ENCODE measurements at places on chromosomes 16 and 17.

- peaks cover 58% of the 10 kb centered on the region for H3K4me1 ChIP-seq
- H3K36me3 ChIP-seq, result peaks cover 19% of the 10 kb centered on the region
- H3K4me3 ChIP-seq, result peak within 1 kb of the TSS; percentile 65
- peak within 1 kb of the TSS; percentile 94 for H3K27ac ChIP-seq
- no peak for DNase-seq
- H3K27me3 ChIP-seq, result no peaks in the 10 kb centered on the region
Measured at GRCh38 chr16:29820271-29820701, at the start of gene MVP. MVP (plus strand) TSS chr16:29820462; CDS start chr16:29830550, 10,088 bp downstream.

GRCh38 chr17:77140878-77141767, at the start of gene SEC14L1:
SEC14L1 (plus strand) TSS chr17:77140969; CDS start chr17:77143597, 2,628 bp downstream.
- H3K27ac ChIP-seq, result peak within 1 kb of the TSS; percentile 83
- peak within 1 kb of the TSS; percentile 69 for H3K4me3 ChIP-seq
- H3K27me3 ChIP-seq, result no peaks in the 10 kb centered on the region
- H3K36me3 ChIP-seq, result peaks cover 7% of the 10 kb centered on the region

DNA sequence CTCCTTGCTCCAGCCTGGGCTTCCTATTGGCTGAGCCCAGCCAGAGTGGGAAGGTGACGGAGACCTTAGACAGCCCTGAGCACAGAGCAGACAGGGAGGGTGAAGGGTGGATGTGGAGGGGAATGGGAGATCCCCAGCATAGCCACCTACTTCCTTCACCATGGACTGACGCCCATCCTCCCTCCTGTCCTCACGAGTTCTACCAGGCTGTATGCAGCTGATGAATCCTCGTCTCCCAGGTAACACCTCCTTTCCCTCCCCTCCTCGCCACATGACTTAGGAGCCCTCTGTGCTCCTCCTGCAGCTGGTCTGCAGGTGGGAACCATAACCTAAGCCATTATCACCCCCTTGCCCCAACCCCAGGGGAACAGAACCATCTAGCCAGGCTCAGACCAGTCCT, 9.0 kb upstream of the CRHR1 start:
- peaks cover 61% of the 10 kb centered on the region for H3K27me3 ChIP-seq
- H3K4me1 ChIP-seq, result no peaks in the 10 kb centered on the region
- no peak overlapping the region for H3K4me3 ChIP-seq
- no peak overlapping the region for H3K27ac ChIP-seq
- H3K36me3 ChIP-seq, result no peaks in the 10 kb centered on the region
- DNase-seq, result no peak

DNA sequence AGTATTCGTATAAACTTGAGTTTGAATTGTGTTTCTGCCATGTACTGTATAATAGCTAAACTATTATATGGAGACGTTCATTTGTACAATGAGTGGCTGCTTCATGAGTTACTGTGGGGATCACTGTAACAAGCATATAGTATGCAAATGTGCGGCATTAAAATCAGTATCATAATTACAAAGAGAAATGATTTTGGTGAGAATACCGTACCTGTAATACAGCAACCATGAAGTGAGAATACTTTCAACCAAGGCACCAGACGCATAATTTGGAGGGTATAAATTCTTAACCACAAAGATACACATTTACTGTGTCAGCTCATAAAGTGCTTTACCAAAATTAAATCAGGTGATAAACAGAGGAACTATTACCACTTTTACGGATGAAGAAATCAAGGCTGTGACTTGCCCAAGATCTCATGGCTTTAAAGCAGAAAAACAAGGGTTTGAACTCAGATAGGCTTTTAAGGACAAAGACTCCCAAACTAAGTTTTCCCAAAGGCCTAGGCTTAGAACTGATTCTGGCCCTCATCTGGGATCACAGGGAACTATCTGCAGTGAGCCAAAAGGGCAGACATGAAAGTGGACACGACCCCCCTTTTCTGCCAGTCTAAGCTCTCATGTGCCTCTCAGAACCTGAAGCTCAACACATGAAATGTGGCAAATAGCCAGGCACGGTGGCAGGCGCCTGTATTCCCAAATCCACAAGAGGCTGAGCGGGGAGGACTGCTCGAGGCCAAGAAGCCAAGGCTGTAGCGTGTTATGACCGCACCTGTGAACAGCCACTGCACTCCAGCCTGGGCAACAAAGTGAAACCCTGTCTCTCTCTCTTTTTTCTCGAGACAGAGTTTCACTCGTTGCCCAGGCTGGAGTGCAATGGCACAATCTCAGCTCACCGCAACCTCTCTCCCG, 6.4 kb downstream of the RPS15A start:
- DNase-seq, result no peak
- H3K4me3 ChIP-seq, result no peak overlapping the region
- peaks cover 8% of the 10 kb centered on the region for H3K4me1 ChIP-seq
- no peaks in the 10 kb centered on the region for H3K27me3 ChIP-seq

DNA sequence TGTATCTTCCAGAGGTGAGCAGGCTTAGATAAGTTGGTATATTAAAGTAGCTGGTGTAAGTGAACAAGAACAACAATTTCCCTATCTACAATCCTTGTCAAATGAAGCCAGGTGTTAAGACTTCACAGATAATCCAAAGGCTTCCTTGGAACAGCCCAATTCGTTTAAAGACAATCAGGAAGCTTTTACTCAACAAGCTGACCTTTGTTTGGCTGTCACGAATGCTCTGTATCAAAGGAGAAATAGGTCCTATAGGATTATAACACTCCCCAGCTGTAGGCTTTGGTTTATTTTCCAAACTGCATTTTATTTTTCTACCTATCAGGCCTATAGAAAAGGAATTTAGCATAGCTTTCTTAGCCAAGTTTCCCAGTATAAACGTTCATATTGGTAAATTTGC, 766.5 kb upstream of the GOT2 start:
- no peak overlapping the region for H3K27ac ChIP-seq
- H3K27me3 ChIP-seq, result no peaks in the 10 kb centered on the region
- H3K4me3 ChIP-seq, result no peak overlapping the region
- no peak for DNase-seq

DNA sequence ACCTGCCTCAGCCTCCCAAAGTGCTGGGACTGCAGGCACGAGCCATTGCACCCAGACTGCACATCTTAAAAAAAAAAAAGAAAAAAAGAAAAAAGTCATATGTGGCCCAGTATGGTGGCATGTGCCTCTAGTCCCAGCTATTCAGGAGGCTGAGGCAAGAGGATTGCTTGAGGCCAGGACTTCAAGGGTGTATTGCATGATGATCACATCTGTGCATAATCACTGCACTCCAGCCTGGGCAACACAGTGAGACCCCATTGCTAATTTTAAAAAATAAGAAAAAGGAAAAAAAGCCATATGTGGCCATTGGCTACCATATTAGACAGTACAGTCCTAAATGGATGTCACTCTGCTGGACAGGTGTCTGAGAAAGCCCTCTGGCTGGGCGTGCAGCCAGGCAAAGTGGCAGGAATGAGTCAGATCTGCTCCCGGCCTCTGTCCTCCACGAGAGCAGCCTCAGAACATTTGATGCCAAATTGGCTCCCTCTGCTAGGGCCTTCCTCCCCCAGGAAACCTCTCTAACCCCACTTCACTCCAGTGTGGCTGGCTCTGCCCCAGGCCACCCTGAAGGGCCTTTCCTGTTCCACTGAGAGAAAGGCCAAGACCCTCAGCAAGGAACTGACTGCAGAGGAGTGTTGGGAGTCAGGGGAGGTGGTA, 14.7 kb downstream of the CA7 start:
- no peak overlapping the region for H3K4me3 ChIP-seq
- H3K36me3 ChIP-seq, result no peaks in the 10 kb centered on the region
- no peak overlapping the region for H3K27ac ChIP-seq
- no peak for DNase-seq
- no peaks in the 10 kb centered on the region for H3K27me3 ChIP-seq

DNA sequence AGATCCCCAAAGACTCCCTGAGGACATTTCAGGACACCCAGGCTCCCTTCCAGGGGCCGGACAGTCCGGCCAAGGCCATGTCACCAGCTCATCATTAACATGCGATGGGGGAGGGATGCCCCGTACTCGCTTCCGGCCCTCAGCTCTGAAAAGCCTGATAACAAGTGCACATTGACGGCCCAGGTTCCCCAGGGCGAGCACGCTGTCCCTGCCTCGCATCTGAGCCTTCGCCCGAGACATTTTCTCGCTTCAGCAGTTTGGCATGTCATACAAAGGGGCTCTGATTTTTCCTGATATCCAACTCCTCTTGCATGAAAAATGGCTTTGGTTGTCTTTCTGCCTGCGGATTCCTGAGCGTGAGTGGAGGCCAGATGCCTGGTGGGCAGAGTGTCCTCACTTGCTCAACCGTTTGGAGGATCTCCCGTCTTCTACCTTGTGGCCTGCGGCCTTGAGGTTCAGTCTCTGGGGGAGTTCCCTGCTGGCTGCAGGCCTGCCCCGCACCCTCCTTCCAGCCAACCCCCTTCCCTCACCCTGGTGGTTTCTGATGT, 14.1 kb downstream of the CACNG4 start:
- no peaks in the 10 kb centered on the region for H3K36me3 ChIP-seq
- peaks cover 9% of the 10 kb centered on the region for H3K27me3 ChIP-seq
- no peak for DNase-seq

DNA sequence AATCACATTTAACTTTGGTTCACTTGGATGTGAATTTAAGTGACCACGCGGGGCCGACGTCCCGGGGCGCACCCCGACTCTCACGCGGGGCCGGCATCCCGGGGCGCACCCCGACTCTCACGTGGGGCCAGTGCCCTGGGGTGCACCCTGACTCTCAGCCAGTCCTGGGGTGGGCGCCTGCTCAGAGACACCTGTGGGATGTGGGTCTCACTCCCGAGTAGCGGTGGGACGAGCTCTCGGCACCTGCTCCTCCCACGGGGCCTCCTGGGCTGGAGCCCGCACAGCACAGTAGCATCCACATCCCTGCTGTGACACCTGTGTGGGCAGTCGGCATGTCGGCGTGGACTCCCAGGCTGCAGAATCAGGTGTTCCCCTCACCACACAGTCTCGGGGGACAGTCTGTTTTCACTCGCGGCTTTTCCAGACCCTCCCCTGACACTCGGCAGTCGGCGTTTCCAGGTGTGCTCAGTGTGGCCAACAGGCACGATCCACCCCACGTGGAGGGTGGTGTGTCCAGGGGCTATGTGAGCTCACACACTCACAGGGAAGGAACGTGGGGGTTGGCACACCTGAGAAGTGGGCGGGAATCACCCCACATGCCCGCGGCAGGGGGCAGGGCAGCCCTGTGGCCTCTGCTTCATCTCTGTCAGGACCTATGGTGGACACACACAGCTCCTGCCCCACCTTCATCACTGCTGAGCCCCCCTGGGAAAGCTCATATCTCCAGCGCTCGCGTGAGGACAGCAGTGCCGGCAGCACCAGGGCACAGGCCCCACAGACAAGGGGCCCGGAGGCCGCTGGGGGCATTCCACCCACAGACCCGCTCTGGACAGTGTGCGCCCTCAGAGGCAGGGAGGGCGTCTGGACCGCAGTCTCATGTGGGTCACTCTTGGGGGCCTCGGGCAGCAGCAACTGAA, 51.8 kb downstream of the LMF1 start:
- H3K4me1 ChIP-seq, result no peaks in the 10 kb centered on the region
- no peak overlapping the region for H3K27ac ChIP-seq
- H3K27me3 ChIP-seq, result no peaks in the 10 kb centered on the region
- DNase-seq, result no peak
- H3K4me3 ChIP-seq, result no peak overlapping the region

DNA sequence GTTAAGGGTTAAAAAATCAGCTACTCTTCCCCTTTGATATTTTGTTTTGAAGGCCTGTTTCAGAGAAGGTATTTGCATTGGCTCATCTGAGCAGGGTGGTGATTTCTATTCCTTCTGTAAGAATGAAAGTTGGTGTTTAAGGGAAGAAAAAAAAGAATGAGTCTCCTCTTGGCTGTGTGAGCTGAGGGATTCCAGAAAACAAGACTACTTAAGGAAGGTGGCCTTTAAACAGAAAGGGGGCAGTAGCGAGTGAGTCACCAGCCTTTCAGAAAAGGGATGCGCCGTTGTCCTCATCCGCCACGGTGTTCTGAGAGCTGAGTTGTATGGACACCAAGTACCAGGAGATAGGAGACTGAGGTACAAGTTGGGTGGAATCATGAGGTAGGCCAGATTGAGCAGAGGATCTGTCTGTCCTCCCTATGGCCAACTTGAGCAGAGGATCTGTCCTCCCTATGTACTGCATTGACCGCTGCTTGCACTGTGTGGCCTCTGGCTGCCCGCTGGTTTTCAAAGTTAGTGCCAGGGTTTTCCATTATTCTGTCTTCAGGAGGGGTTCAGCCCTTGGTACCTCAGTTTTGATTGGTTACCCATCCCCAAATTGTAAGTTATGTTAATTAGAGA, 8.2 kb downstream of the PRKCA start:
- no peak overlapping the region for H3K4me3 ChIP-seq
- H3K27me3 ChIP-seq, result no peaks in the 10 kb centered on the region
- H3K27ac ChIP-seq, result no peak overlapping the region
- H3K4me1 ChIP-seq, result no peaks in the 10 kb centered on the region
- no peak for DNase-seq

- peaks cover 6% of the 10 kb centered on the region for H3K36me3 ChIP-seq
- H3K4me1 ChIP-seq, result no peaks in the 10 kb centered on the region
- no peaks in the 10 kb centered on the region for H3K27me3 ChIP-seq
- H3K4me3 ChIP-seq, result no peak overlapping the region
- no peak for DNase-seq
Measured at GRCh38 chr16:57669476-57670162, 1.5 kb downstream of the ADGRG3 start.

DNA sequence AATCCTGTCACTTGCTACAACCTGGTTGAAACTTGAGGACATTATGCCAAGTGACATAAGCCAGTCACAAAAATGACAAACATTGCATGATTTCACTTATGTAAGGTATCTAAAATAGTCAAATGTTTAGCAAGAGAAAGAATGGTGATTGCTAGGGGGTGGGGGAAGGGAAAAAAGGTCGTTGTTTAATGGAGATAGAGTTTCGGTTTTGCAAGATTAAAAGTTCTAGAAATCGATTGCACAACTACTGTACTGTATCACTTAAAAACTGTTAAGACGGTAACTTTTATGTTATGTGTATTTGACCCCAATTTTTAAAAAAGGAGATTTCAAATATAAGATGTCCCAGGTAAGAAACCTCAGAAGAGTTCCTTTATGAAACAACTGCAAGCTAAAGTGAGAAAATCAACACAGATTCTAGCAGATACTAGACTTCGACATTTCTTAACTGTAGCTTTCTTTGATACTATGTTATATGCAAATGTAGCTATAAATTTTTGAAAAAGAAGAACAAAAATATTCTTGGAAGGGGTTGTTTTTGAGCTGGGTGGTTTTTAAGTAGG, 5.9 kb downstream of the MEOX1 start:
- H3K4me3 ChIP-seq, result no peak overlapping the region
- H3K27ac ChIP-seq, result peak overlapping the region; percentile 69
- no peaks in the 10 kb centered on the region for H3K27me3 ChIP-seq
- no peaks in the 10 kb centered on the region for H3K36me3 ChIP-seq

Data from large intestine (tissue), 12 donors.